Forelimb muscle (tissue), 1 donor: ENCODE measurements at places on chromosomes 3 and 15. TPM values are rescaled to one million over a fixed set of nuclear protein-coding genes. Genes with fewer than 3 reads are reported as not detected.

The LHFPL4 gene
- 0.05 TPM for polyA plus RNA-seq

The FAM81A gene
- 1.4 TPM for polyA plus RNA-seq

The XCR1 gene
- 0.27 TPM for polyA plus RNA-seq

The ZNF660 gene
- 4.1 TPM for polyA plus RNA-seq

The TMC3 gene
- polyA plus RNA-seq: 0.08 TPM

The SLC15A2 gene
- 49.8 TPM for polyA plus RNA-seq

The CEP19 gene
- polyA plus RNA-seq: 1.6 TPM

DNA sequence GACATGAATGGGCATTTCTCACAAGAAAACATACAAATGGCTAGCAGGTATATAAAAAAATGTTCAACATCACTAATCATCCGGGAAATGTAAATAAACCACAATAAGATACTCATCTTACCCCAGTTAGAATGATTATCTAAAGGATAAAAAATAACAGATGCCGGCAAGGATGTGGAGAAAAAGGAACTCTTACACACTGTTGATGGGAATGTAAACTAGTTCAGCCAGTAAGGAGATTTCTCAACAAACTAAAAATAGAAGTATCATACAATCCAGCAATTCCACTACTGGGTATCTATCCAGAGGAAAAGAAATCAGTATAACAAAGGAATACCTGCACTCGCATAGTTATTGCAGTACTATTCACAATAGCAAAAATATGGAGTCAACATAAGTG is 124.2 kb downstream of the SATB1 start:
- no peak for DNase-seq

DNA sequence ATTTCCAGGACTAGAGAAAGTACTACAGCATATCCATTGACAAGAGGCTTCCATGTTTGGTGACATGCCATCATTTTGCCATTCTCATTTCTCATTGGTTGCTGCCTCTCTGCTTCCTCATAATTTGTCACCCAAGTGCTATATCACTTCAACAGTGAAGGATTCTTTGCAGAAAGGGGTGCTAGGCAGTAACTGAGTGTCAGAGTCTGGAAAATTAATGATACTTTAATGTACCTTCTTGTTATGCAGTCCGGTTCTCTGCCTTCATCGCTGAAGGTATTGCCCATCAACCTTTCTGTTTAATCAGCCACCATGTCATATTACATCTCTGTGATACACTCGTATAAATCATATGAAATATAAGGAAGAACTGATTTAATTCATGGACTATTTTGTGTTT is 550.3 kb downstream of the ROBO2 start:
- DNase-seq: no peak

DNA sequence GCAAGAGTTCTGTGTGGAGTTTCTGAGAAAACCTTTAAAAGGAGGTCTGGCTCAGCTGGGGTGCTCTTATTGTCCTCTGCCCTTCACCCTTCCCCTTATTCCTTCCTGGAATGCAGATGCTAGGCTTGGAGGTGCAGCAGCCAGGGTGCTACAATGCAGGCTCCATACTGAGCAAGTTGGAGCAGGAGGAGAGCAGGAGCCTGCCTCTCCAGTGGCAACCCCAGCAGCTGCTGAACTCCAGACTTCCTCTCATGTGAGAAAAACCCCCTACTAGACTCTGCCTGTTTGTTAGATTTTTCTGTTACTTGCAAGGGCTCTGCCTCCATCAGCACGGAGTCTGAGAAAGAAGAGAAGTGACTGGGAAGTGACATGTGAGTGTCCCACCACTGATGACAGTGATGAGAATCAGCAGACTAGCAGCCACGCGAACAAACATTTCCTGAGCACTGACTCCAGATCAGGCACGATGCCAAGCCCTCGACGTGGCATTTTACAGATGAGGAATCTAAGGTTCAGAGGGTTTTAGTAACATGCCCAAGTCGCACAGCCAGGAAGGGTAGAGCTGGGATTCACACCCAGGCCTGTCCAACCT is 16.1 kb upstream of the RARRES1 start:
- DNase-seq: no peak

DNA sequence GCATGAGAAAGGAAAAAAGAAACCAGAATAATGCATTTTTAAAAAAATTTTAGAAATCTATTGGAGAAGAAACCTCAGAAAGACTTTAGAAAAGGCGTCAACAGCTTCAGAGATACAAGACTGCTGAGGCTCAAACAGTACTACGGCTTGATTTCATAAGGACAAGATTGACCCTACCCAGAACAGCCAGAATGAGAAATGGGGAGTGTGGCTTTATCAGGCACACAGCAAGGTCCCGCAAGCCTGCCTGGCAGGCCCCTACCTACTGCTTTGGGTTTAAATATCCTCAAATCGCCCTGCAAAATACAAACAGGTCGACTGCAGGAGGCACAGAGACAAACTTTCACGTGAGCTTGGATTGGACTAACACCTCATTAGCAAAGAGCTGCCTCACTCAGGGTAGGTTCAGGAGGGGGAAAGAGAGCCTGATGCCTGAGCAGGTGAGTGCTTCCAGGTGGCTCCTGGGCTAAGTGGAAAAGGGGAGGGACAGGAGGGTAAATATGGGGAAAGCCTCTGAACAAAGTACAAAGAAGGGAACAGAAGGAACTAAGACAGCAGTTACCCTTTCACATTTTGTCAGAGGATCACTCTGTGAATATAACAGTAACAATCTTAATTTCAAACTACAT is 87.5 kb downstream of the RORA start:
- DNase-seq: no peak

GRCh38 chr15:52515343-52515742 is 13.3 kb downstream of the MYO5A start:
- DNase-seq: no peak

- DNase-seq: no peak
Measured at GRCh38 chr3:157467200-157467599, 30.6 kb downstream of the PTX3 start.
